Stimulated activated CD8-positive, alpha-beta memory T cell treated with anti-CD3 and anti-CD28 coated beads, Interleukin-7, amount 100 ng/mL, for 1 hour (primary cell): ENCODE measurements at places on chromosomes 5 and 9.
A peak's percentile ranks its signal among the peaks of the same experiment; 100 is the strongest.

DNA sequence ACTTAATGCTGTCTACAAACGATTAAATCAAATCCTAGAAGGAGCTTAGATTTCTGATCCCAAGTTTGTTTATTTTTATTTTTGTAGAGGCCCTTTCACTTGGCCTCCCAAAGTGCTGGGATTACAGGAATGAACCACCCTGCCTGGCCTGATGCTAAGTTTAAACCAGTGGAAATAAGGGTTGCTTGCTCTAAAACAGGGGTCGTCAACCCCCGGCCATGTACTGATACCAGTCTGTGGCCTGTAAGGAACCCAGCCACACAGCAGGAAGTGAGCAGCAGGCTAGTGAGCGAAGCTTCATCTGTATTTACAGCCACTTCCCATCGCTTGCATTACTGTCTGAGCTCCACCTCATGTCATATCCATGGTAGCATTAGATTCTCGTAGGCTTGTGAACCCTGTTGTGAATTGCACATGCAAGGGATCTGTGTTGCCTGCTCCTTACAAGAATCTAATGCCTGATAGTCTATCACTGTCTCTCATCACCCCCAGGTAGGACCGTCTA, 11.4 kb downstream of the TTC1 start:
- DNase-seq, result no peak

- no peak for DNase-seq
Observed at GRCh38 chr5:15326932-15327331, 173.0 kb upstream of the FBXL7 start.

- no peak for DNase-seq
Observed at GRCh38 chr5:17678751-17679324, 44.6 kb downstream of the TAF11L14 start.

DNA sequence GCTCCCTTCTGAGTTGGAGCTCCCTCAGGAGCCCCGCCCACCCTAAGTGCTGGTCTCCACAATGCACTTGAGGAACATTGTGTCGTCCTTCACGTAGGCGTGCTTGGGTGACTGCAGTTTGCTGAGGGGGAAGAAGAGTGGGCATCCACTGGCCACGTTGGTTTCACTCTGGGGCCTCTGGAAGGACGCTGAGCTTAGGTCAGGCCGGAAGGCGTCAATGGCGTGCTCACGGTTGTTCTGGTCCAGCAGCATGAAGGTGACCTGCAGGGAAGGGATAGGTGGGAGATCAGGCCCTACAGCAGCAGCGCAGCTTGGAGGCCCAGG, 21.7 kb downstream of the TRAF1 start:
- DNase-seq, result no peak

GRCh38 chr9:26243726-26244125, 565.5 kb upstream of the TUSC1 start:
- no peak for DNase-seq

- no peak for DNase-seq
Observed at GRCh38 chr5:56070851-56071465, 76.2 kb upstream of the IL6ST start.

- no peak for DNase-seq
Observed at GRCh38 chr9:74499770-74500583, 2.8 kb downstream of the RORB start.

GRCh38 chr5:43121913-43122484, 1.3 kb downstream of the ZNF131 start:
- peak; percentile 5 for DNase-seq

DNA sequence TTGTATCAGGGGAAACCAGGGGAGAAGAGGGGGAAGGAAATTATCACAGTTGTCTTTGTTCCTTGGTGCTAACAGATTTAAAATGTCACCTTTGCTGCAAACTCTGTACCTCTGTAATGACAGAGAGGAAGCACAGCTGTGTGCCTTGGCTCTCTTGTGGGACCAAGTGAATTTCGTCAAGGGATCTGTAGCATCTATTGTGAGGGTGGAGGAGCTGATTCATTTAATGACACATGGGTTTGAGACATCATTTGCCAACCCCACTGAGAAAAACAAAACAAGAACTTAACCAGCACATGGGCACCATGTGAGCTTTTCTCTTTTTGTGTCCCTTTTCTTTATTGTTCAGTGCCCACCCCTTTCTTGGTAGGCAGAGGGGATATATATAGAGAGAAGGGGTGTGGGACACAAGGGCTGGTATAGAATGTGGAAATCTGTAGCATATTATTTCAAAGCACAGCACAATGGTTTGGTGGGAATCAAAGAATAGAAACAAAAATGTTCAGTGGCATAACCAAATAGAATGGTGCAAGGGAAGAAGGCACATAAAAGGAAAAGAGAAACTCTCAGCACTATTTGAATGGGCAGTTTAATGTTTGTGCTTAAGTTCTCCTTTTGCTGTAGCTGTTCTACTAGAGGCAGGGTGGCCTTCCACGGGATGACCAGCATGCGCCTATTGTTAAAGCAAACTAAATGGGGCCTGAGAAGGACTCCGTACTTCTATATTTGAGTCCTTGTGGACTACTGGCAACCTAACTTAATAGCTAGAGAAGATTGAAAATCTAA, 63.3 kb downstream of the LIX1 start:
- no peak for DNase-seq

DNA sequence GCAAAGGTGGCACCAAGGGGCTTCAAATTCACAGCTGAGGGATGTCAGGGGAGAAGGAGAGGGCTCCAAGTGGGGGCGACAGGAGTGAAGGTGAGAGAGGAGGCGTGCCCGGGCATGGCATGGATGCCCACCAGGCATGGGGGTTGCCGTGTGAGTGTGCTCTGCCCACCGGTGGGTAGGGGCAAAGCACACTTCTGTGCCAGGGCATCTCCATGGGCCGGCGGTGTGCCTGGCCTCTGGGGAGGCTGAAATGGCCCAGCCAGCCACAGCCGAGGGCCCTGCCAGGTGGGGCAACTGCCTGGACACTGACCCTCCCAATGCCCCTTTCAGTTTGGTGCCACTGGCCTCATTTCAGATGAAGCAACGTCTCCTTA, 14.0 kb upstream of the RNU6ATAC start:
- DNase-seq, result no peak

DNA sequence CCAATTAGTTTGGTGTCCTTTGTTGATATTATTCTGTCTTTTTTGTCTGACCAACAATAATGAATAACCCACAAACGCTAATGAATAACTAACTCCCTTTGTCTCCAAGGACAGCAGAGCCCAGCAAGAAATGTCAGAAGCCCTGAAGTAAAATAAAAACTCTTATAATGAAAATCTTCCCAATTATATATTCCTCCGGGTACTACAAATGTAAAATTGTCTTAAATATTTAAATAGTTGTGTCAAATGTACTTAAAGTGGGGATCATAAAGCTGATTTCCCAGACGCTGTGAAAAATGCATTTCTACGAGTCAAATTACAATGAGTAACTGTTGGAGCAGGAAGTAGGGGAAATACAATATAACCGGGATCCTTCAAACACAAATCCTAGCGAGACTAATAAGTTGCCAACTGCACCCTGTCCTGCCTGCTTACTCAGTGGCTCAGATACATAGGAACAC, 22.3 kb downstream of the GLIS3 start:
- no peak for DNase-seq

DNA sequence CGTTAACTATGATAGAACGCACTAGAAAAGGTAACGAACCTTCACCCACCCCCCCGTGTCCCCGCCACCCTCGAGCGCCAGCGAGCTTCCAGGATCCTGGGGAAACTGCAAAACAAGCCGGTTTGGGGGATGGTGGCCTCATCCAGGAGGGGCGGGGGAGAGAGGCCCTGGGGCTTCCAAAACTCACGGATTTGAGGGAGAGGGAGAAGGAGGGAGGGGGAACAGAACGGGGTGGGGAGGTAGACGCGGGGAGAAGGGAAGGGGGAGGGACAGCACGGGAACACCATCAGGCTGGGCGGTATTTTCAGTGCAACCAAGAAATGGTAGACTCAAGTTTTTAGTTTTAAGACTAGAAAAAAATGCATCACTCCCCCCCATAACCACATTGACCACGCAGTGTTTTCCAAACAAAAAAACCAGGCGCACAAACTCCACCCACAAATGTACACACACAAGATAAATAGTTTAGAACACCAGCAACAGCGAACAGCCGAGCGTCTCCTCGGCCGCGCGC, 1.4 kb downstream of the NRARP start:
- DNase-seq, result no peak

DNA sequence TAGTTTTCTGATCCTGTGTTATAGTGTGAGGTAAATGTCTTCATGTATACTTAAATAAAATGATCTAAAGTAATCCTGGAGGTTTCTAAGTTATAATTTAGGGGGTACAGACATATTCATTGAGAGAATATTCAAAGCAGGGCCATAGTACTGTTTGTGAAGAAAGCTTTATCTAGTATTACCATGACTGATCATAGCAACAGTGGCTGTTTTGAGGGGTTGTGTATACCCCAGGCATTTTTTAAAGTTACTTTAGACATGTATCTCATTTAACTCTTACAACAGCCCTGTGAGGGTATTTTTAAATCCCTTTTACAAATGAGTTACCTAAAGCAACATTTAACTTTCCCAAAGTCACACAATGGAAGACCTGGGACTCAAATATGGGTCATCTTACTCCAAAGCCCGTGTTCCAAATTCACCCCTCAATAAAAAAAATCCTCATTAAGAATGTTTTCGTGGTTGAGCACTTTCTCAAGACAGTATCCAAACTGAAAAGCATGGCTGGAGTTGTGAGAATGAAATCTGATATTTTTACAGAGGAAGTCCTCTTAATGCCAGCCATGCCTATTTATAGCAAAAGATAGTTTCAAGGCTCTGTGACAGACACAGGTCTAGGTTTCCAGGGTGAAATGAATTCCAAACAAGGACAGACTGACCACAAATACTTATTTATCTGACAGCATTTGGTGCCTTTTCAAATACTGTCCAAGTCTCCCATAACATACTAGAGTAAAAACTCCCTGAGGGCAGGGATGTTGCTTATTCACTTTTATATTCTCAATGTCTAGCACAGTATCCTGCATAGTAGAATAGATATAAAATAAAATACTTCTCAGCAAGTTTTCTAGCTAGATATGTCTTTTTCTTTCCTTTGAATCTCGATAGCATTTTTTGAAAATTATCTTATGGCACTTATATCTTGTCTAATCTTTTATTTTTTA, 10.4 kb downstream of the STOM start:
- no peak for DNase-seq

- DNase-seq, result no peak
Observed at GRCh38 chr5:138180183-138180782, 1.4 kb downstream of the KIF20A start.

DNA sequence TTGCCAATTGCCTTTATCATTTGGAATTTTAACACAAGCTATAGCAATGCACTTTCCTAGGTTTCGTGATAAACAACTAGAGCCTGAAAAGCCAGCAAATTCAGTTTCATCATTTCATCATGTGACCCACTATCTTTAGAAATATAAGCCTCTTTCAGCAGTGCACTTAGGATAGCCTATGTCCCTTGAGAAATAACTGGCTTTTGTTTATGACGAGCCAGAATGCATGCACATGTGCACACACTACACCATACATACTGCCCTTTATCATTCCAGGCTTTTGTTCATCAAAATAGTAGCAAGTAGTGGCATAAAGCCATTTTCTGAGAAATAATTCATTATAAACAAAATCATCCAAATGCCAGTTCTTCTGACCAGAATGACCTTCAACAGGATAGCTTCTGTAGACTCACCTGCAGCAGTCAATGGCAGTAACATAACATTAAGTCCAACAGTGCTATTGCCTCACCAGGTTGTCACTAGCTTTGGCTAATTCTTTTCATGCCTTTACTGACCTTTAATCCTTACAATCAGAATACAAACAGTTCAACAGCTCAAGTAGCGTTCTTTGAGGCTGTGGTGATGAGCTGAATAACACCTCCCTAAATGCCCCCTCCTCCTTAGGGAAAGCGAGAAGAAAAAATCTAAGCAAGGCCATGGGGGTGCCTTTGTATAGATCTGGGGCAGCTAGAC, 132.3 kb upstream of the SMARCA2 start:
- DNase-seq, result no peak

DNA sequence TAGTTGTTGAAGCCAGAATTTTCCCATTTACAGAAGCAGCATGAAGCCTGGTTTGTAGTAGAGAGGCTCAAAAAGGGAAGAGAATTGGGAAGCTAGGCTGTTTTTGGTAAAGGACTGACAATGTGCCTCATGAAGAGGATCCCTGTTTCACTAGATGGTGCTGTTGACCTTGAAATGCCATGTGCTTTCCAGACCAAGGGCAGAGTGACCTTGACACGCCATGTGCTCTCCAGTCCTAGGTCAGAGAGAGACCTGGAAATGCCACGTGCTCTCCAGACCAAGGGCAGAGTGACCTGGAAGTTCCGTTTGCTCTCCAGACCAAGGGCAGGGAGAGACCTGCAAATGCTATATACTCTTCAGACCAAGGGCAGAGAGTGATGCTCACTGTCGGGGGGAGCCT, 32.0 kb downstream of the UNC13B start:
- no peak for DNase-seq

GRCh38 chr5:43691275-43691674, 88.3 kb downstream of the NNT start:
- no peak for DNase-seq

DNA sequence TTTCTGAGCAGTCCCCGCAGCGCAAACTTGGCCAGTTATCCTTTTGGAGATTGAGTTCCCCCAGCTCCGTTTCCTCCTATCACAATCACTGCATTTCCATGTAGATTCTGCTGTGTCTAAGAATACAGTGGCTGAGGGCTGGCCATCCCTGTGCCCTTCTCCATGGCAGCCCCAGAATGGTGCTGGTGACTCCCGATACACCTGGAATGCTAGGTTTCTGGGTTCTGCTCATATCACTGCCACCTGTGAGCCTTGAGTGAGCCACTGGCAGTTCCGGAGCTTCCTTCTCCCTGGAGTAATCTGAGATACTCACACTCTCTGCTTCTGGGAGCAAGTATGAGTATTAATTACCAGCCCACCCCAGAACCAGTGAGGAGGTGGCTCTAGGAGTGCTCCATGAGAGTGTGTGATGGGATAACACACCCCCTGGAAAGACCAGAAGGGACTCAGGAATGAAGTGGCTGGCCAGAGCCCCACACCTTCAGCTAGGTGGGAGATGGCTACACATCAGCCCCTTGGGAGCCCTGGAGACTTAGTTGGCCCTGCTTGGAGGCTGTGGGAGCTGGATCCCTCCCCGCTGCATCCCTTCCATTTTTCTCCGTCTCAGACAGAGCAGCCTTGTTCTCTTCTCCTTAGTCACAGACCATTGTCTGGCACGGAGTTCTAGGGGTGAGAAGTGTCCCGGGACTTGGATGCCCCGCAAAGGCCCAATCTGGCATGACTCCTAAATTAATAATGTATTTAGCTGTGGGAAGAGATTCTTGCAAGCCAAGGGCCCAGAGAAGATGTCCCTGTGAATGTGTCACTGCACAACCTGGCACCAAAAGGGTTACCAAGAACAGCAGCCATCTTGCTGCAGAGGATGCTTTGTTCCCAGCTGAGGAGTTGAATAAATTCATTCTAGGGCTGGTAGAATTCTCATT, 4.9 kb downstream of the PCDHGC5 start:
- no peak for DNase-seq
